ENCODE measurements at places on chromosomes 7 and 10. TPM values are rescaled to one million over a fixed set of nuclear protein-coding genes. Genes with fewer than 3 reads are reported as not detected.

- H3K4me3 ChIP-seq = no peak overlapping the region
Observed at GRCh38 chr7:40698214-40698920, 563.6 kb downstream of the SUGCT start.

- no peak for DNase-seq
- no peak overlapping the region for H3K27ac ChIP-seq
- H3K36me3 ChIP-seq = no peaks in the 10 kb centered on the region
- no peaks in the 10 kb centered on the region for H3K4me1 ChIP-seq
- no peak overlapping the region for H3K4me3 ChIP-seq
- H3K27me3 ChIP-seq = no peaks in the 10 kb centered on the region
Observed at GRCh38 chr7:108659261-108659660, 89.6 kb downstream of the DNAJB9 start.

GRCh38 chr10:128125416-128125943 lies 743 bp downstream of the MKI67 start:
- peaks cover 11% of the 10 kb centered on the region for H3K4me1 ChIP-seq
- H3K4me3 ChIP-seq = peak overlapping the region; percentile 76
- no peaks in the 10 kb centered on the region for H3K36me3 ChIP-seq
- no peaks in the 10 kb centered on the region for H3K27me3 ChIP-seq
- no peak for DNase-seq

DNA sequence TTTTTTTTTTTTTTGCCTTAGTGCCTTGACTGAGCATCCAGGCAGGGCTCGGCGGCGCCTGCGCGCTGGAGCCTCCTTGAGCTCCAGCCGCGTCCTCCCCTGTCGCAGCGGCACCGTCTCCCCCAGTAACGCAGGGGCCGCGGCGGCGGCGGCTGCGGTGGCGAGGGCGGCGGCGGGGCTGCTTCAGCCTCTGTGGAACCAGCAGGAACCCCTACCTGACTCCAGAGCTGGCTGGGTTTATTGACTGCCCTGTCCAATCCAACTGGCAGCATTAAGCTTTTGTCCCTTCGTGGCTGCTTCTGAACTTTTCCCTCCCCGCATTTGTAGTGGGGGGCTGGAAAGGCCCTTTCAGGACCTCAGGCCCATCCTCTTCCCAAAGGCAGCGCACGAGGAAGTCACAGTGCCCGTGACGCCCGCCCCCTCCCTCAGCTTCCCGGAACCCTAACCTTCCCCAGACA lies at the start of gene GPR85:
Gene GPR85, minus strand, starts transcription at position 397 of the 458 bp plus-strand sequence. CDS start 2,106 bp downstream, outside the sequence.
- H3K4me3 ChIP-seq = peak within 1 kb of the TSS; percentile 81
- no peaks in the 10 kb centered on the region for H3K27me3 ChIP-seq
- H3K27ac ChIP-seq = peak within 1 kb of the TSS; percentile 54
- no peak for DNase-seq
- no peaks in the 10 kb centered on the region for H3K4me1 ChIP-seq

GRCh38 chr7:39826166-39826565 lies 123.9 kb upstream of the CDK13 start:
- H3K27ac ChIP-seq = no peak overlapping the region
- DNase-seq = no peak
- H3K4me1 ChIP-seq = no peaks in the 10 kb centered on the region
- no peaks in the 10 kb centered on the region for H3K36me3 ChIP-seq

DNA sequence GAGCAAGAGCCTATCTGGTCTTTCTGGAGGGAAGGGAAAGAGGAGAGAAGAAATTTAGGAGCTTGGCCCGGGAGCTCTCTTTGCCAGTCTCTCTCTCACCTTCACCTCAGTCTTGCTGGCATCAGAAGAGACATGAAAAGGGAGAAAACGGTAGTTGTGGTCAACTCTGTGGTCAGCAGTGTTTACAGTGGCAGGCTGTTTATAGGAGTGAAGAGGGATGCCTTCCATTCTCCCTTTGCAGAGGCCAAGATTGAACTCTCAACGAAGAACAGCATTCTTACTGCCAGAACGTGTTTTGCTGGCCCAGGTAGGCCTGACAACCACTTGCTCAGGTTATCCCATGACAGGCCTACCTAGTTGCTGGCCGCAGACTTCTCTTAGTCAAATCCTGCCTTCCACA lies 133.3 kb downstream of the CCDC3 start:
- no peaks in the 10 kb centered on the region for H3K36me3 ChIP-seq
- no peak overlapping the region for H3K27ac ChIP-seq
- no peak overlapping the region for H3K4me3 ChIP-seq
- H3K27me3 ChIP-seq = no peaks in the 10 kb centered on the region

DNA sequence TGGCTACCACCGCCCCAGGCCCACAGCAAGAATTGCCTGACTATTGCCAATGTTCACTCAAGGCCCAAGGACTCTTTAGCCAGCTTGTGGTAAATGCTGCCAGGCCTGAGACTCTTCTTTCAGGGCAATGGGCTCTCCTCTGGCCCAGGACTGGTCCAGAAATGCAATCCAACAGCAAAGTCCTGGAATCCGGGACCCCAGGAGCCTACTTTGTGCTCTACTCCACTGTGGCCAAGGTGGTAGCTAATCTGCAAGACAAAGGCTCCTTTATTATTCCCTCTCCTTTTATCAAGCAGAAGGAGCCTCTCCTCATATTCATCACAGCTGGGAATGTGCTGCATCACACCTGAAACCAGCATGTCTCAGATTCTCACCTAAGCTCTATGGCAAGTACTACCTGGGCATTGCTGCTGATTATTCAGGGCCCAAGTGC lies 107.6 kb upstream of the PRSS58 start:
- no peaks in the 10 kb centered on the region for H3K36me3 ChIP-seq
- DNase-seq = no peak
- no peaks in the 10 kb centered on the region for H3K27me3 ChIP-seq

DNA sequence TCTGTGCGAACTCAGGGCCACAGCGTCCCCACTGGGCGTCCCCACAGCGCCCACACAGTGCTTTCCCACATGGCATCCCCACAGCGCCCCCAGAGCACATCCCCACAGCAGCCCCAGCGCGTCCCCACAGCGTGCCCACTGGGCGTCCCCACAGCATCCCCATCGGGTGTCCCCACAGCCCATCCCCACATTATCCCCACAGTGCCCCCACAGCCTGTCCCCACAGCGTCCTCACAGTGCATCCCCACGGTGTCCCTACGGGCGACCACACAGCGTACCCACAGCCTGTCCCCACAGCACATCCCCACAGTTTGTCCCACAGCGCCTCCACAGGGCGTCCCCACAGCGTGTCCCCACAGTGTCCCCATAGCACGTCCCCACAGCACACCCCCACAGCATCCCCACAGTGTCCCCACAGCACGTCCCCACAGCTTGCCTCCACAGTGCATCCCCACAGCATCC lies 131.6 kb downstream of the ACTR3B start:
- no peak overlapping the region for H3K4me3 ChIP-seq
- no peak for DNase-seq
- H3K27ac ChIP-seq = no peak overlapping the region
- no peaks in the 10 kb centered on the region for H3K36me3 ChIP-seq

DNA sequence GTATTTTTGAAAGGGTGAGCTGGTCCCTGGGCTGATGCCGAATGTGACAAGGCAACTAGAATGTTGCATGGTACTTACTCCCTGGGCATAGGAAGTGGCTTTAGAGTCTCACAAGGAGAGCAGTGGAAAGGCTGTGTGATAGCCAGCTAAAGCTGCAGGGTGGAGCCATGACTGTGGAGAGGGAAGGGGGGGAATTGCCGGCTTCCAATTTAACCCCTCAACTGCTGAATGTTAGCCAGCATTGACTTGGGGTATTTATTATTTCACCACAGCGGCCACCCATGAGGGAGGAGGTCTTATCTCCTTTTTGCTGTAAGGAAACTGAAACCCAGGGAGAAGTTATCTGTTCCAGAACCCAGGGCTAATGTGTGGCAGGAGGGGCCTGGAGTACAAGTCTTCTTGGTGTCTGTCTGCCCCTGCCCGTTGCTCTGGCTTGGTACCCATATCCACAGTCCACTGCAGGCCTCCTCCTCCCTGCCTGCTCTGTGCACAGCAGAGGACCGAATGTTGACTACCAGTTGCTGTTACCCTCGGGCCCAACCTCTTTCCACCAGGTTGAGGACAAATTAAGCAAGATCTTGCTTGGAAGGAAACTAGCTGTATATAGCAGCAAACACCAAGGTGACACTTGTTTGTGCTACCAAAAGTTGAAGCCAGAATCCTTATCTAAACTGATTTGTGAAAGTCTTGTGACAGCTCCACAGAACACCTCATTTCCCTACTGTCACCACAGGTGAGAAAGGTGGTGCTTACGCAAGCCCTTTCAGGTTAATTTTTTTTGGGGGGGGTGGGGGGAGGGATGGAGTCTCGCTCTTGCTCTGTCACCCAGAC lies 37.6 kb downstream of the WBP1L start:
- H3K4me3 ChIP-seq = no peak overlapping the region
- H3K27ac ChIP-seq = peak overlapping the region; percentile 95
- peaks cover 88% of the 10 kb centered on the region for H3K4me1 ChIP-seq
- no peaks in the 10 kb centered on the region for H3K36me3 ChIP-seq
- no peak for DNase-seq

DNA sequence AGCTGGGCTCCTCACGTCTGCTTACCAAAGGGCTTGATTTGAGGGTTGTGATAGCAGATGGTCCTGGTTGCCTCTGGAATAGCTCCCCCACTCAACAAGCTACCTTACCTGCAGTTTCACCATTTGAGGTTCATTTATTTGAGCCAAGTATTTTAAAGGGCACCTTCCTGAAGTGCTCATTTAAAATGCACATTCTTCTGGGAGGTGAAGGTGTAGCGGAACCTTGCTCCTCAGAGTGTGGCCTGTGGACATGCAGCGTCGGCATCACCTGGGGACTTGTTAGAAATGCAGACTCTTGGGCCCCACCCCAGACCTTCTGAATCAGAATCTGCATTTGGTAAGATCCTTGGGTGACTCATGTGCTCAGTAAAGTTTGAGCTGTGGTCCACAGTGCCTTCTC lies 2.3 kb downstream of the CDH23 start:
- DNase-seq = no peak
- no peak overlapping the region for H3K27ac ChIP-seq
- no peak overlapping the region for H3K4me3 ChIP-seq
- peaks cover 10% of the 10 kb centered on the region for H3K4me1 ChIP-seq
- no peaks in the 10 kb centered on the region for H3K36me3 ChIP-seq

DNA sequence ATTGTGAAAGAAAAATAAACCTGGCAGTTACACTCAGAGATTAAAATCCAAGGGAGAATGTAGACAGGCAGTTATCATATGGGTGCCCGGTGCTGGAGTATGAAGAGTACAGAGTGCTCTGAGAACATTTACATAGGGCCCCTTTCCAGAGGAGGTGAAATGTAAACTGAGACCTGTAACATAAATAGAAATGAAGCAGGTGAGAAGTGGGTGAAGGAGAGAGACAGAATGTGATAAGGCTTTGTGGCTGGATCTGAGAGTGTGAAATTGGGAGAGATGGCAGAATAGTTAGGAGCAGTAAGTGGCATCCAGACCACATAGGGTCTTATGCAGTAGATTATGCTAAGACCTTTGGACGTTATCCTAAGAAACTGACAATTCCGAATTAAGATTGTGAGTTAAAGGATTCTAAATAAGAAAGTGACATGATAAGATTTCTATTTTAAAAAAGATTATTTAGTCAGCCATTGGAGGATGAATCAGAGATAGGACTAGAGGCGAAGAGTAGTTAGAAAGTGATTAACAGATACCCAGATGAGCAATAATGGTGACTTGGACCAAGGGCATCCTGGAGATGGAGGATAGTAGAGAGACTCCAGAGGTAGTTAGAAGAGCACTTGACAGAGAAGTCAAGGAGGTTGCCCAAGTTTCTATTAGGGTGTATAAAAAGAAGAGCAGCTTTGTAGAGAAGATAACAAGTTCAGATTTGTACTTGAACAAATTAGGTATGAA lies 36.7 kb downstream of the DNAH11 start:
- H3K4me1 ChIP-seq = peaks cover 21% of the 10 kb centered on the region
- no peaks in the 10 kb centered on the region for H3K27me3 ChIP-seq
- no peak for DNase-seq

DNA sequence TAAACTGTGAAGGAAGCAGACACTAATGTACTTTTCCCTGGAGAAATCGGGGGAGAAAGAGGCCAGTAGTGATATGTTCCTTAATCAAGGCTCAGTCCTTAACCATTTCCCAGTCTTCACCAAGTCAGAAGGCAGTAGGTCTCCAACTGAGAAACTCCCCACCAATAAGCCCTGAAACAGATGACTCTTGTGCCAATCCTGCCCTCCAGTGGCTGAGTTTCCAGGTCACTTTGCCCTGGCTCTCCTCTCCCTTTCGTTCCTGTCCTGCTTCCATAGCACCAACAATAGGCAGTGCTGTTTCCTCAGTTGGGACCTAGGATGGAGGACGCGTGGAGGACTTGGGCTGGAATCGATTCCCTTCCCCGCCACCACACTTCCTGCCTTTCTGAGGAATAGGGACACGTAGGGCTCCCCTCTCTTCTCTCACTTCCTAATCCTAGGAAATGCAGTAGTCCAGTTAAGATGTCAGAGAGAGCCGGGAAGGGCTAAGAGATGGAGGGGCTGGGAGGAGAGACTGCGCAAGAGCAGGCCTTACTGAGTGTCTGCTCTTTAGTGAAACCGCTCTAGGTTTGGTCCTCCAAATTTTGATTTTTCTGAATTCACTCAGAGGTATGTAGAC lies 23.4 kb downstream of the ATOH7 start:
- DNase-seq = no peak
- H3K4me3 ChIP-seq = no peak overlapping the region
- no peak overlapping the region for H3K27ac ChIP-seq
- no peaks in the 10 kb centered on the region for H3K4me1 ChIP-seq
- no peaks in the 10 kb centered on the region for H3K27me3 ChIP-seq

DNA sequence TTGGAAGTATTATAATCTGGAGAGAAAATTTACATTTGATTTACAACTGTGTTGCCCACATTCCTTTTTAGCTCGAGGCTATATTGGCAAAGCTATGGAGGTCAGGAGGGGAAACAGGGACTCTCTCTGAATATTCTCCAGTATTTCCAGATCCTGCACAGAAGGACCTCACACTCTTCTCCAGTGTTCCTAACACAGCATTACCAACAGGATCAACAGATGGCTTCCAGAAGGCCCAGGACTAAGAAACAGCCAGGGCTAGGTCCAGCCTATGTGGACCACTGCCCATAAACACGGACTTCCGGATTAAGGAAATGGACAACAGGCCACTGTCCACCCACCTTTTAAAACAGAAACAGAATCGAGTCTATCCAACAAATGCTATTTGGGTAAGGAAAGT lies 65.3 kb downstream of the CHCHD3 start:
- H3K4me1 ChIP-seq = no peaks in the 10 kb centered on the region
- H3K4me3 ChIP-seq = no peak overlapping the region
- no peak overlapping the region for H3K27ac ChIP-seq
- no peaks in the 10 kb centered on the region for H3K36me3 ChIP-seq
- H3K27me3 ChIP-seq = no peaks in the 10 kb centered on the region

- H3K36me3 ChIP-seq = peaks cover 41% of the 10 kb centered on the region
- no peak overlapping the region for H3K4me3 ChIP-seq
- no peaks in the 10 kb centered on the region for H3K27me3 ChIP-seq
- no peak for DNase-seq
- no peak overlapping the region for H3K27ac ChIP-seq
Observed at GRCh38 chr10:127447197-127447596, 101.9 kb upstream of the NPS start.

GBX1 gene
- total RNA-seq = not detected

TCF7L2 gene
- 21.4 TPM for total RNA-seq

CDNF gene
- total RNA-seq = 2.5 TPM

NEUROG3 gene
- total RNA-seq = not detected

CHST15 gene
- 31.9 TPM for total RNA-seq

ERVW-1 gene
- total RNA-seq = not detected

NPSR1 gene
- total RNA-seq = not detected

SLC29A4 gene
- total RNA-seq = 0.14 TPM

EGR2 gene
- 3.3 TPM for total RNA-seq

BAMBI gene
- 14.9 TPM for total RNA-seq
